AG08396 (cell line): ENCODE measurements at places on chromosomes 12 and 14.

DNA sequence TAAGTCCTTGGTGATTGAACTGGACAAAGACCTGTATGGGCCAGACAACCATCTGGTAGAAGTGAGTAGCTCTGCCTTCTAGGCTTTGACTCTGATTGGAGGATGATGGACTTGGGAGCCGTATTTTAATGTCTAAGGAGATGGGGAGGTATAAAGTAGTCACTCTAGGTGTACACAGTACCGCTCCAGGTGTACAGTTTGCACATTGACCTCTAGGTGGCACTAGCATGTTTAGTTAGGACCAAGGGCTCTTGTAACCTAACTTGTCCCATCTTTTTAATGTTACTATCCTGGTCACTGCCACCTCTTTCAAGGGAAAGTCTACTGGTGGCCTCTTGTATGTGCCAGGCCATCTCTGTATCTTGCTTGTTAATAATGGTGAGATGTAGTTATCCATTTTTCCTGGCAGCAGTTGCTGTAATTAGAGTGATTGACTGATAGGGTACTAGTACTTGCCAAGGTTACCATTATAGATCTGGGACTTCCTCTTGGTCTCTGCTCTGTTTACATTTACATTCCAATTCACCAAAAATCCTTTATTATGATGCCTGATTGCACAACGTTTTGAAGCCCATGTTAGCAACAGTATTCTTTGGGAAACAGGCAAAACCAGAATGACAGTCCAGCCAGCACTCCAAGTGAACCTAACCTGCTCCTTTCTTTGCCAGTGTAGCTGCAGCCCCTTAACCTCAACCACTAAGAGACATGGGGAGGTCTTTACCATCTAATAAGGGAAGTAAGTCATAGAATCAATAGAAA is 3.6 kb downstream of the SMARCD1 start:
- DNase-seq = peak; percentile 42

- DNase-seq = peak; percentile 78
These were observed 86.8 kb downstream of the RFLNA start for GRCh38 chr12:124381456-124382296.

GRCh38 chr12:57776247-57776587 is 3.8 kb downstream of the EEF1AKMT3 start:
- DNase-seq = no peak

DNA sequence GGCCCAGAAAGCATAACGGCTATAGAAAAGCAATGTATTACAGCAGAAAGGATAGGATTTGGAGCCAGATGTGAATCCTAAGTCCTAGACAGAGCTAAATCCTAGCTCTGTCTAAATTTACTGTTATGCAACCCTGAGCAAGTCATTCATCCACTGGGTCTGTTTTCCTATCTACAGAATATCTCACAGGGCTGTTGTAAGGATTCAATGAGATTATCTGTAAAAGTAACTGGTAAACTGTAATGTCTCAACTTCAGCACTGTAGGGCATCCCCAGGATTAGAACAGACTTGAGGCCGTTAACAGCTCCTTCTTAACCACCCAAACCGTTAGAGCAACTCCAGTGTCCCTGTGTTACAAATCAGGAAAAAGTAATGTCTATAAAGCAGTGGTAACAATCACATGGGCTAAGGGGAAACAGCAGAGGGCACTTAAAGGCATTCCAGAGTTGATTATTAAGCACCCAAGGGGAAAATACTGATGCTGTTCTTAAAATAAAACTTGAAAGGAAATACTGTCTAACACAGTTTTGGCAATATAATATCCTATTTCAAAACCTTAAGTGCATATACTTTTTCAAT is 10.1 kb downstream of the GMFB start:
- no peak for DNase-seq

GRCh38 chr12:43501703-43502102 is 50.3 kb downstream of the ADAMTS20 start:
- DNase-seq = peak; percentile 35

- DNase-seq = no peak
These were observed 75.9 kb downstream of the NINJ2 start for GRCh38 chr12:587132-588023.

GRCh38 chr12:103318566-103318965 is 177.2 kb downstream of the C12orf42 start:
- DNase-seq = no peak

DNA sequence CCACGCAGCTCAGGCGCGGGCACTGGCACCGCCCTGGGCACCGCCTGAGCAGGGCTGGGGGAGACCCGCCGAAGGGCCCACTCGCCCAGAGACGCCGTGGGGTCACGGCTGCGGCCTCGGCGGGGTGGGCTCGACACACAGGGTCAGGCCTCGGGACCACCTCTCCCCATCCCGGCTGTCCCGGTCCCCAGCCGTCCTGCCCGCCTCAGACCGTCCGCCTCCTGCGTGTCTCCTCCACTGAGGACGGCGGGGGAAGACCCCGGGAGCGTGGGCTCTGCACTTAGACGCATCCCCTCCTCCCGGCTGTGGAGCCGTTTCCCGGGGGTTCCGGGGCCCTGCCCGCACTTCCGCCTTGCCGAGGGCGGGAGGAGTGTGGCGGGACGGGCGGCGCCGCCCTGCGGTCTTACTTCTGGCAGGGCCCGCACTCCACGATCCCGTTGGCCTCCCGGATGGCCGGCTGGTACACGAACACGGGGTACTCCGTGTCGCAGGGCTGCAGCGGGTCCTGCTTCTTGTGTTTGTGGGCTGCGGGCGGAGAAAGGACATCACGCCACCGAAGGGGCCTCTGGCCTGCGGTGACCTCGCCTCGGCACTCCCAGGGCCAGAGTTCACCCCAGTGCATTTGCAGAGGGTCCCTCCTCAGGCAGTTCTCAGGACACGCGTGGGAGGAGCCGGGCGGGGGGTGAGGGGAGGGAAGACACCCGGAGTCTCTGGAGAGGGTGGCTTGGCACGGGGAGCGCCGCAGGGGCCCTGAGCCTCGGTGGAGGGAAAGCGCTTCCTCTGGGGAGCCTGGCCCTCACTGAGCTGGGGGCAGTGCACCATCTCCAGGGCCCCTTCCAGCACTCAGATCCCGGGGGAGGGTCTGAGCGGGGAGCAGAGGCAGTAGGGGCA is 23.1 kb upstream of the LRTM2 start:
- DNase-seq = peak; percentile 16

DNA sequence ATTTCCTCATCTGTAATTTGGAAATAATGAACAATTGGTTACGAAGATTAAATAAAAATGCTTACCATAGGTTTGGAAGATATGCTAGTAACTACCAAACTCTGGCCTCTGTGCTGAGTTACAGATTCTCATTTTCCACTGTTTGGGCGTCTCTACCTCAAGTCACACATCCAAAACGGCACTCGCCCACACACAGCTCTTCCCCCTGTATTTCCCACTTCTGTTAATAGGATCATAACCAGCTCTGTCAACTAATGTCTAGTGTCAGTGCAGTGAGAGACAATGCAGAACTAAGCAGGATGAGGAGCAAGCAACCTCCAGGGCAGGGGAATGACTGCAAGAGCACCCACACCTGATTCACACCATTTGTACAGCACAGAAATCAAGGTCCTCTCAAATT is 10.9 kb upstream of the SYCP3 start:
- DNase-seq = no peak

GRCh38 chr12:49564686-49565405 is 3.1 kb downstream of the MCRS1 start:
- DNase-seq = no peak
